Amniotic stem cell (primary cell): ENCODE measurements at places on chromosomes 1 and 21.

DNA sequence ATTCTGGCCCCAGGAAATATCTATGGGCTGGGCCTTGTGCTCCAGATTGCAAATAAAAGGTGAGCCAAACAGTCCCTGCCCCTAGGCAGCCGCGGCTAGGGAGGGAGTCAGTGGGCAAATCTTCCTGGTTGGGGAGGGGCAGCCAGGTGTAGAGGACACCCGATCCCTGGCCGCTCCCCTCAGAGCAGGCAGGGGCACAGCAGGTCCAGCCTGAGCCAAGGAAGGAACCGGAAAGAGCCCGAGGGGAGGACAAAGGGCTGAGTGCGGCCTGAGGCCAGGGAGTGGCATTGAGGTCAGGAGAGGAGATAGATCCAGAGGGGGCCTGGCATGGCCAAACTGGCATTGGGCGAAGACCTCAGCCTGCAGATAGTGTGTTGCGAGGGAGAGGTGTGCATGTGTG, 36.6 kb upstream of the ARF1 start:
- DNase-seq, result no peak

DNA sequence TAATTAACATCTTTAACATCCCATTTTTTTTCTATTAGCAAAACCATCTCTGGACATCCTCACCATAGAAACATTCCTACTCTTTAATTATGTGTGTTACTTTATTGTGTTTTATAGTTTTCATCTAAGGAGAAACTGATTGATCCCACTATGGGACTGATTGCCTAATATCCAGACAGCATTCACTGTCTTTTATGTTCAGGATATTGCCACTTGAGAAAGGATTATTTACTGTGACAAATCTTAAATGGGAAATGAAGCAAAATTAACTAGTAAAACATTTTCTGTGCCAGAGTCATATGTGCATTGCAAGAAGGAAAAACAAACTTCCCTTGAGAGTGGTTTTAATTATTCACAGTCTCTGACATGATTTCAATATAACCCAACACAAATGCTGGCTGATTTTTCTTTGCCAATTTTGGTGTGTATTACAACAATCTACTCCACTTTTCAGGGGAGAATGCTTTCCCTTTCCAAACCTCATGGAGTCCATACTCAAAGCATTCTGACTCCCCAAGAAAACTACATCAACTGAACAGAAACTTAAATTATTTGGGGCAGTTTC, 15.8 kb upstream of the RGS13 start:
- DNase-seq, result no peak

DNA sequence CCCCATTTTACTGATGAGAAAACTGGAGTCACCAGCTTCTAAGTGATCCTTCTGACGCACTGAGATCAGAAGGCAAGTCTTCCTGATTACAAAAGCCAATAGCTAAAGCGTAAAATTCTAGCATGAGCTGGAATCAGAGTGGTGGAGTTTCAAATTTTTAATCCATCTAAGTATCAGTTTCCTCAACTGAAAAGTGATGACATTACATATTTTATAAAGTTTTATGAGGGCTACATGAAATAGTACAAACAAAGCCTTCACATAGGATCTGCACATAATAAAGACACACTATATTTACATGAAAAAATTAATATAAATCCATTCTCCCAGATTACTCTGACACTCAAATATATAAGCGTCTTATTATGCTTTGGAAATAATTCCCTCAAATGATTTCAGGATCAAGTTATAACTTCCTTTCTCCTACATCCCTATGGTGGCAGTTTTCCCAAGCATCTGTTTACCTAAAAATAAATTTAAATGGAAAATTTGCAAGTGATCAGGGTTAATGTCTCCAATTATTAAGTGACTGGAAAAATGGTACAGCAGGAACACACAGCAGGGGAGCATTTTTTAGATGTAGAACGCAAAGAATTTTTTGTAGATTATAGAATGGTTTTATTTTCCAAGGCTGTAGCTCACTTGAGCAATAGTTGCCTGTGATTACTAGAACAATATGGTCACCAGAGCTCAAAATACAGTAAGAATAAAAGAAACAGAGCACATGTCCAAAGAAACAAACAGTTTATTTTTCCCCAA, 490.4 kb upstream of the C1orf87 start:
- DNase-seq, result no peak

GRCh38 chr1:86596224-86596623, 49.3 kb downstream of the CLCA4 start:
- DNase-seq, result no peak

- no peak for DNase-seq
These were observed 75.5 kb downstream of the PSMG1 start for GRCh38 chr21:39107739-39108138.

- DNase-seq, result no peak
These were observed 23.0 kb upstream of the KCNA10 start for GRCh38 chr1:110541906-110542395.

GRCh38 chr1:209086486-209087192, 496.9 kb upstream of the CAMK1G start:
- no peak for DNase-seq
